ENCODE measurements at places on chromosomes 13 and 19.
A peak's percentile ranks its signal among the peaks of the same experiment; 100 is the strongest.

- no peak for DNase-seq
These were observed 3.9 kb downstream of the WIZ start for GRCh38 chr19:15445807-15446376.

DNA sequence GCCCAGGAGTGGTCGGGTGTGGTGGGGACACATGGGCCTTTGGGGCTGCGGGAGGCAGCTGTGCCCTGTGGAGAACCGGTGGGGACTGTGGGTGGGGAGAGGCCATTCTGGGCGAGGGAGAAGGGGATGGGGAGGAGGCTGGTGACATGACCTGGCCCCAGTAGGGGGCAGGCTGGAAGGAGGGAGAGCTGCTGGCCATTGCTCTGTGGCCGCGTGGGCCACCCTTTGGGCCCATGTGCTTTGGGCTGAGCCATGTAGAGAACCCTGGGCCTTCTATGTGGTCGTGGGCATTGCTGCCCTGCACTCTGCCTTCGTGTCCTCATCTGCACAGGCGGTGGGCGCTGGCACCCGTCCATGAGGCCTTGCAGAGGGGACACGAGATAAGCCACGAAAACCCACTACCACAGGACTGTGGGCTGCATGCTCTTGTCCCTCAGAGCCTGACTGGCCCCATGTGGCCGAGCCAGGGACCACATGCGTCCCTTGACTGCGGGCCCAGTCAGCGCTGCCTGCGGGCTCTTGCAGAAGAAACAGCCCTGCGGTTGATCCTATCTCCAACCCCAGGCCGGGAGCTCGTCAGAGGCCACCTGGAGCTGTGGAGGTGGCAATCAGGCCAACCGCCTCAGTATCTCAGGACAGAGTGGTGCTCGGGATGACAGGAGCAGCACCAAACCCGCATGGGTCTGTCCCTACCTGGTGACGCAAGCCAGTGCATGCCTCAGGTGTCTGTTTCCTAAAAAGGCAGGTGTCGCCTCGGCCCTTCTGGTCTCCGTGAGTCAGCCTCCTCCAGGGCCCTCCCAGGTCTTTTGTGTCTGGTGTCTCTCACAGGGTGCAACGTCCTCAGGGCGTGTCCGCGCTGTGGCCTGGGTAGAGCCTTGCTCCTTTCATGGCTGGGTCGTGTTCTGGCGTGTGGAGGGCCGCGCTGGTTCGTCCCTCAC is 14.3 kb downstream of the FZR1 start:
- no peak for DNase-seq

DNA sequence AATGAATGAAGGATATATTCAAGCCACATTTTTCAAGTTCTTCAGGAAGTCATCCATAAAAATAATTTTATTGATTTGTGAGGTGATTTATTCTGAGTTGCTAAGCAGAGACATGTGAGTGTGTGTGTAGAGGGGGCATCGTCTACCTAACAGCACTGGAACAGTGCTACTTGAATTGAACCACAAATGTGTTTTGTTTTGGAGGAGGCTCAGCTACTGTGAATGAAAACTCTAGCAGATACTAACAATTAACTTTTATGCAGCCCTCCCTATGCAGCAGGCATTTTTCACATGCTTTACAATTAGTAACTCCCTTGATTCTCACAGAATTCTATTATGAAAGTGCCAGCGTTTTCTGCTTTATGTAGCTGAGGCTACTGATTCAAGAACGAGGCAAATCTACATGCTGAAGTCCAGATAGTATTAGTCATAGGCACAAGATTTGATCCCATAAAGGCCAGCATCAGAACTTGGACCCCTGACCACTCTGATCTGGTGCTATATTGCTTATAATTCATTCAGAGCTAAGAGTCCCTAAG is 103.7 kb downstream of the MYO16 start:
- DNase-seq: no peak

DNA sequence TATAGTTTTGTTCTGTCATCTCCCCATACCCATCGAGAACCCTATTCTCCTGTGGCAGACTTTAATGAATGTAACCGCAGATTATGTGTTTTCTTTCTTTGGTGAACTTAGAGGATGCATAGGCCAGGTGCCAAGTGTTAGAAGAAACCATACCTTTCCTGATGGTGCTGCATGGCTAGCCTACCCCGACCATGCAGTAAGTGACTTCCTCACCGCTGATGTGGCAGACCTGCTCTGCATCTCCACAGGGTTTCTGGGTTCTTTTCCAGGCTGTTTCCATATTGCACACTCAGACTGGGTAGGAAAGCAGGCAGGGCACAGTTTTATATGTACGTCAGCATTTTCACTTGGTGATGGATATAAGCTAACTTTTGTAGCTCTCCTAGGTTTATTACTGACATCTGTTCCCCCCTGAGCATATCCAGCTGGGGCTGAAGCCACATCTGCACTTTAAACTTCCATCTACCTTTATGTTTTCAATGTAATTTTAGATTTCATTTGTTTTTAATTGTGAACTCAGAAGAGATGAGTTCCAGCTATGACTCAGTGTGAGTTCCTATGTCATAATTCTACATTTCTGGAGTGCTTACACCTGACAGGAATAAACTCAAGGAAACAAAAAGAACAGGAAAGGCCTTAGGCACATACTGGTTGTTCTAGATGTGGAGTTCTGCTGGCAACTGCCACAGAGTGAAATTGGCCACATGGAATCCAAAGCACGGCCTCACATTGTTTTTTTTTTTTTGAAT is 42.3 kb downstream of the LRCH1 start:
- DNase-seq: peak; percentile 79

DNA sequence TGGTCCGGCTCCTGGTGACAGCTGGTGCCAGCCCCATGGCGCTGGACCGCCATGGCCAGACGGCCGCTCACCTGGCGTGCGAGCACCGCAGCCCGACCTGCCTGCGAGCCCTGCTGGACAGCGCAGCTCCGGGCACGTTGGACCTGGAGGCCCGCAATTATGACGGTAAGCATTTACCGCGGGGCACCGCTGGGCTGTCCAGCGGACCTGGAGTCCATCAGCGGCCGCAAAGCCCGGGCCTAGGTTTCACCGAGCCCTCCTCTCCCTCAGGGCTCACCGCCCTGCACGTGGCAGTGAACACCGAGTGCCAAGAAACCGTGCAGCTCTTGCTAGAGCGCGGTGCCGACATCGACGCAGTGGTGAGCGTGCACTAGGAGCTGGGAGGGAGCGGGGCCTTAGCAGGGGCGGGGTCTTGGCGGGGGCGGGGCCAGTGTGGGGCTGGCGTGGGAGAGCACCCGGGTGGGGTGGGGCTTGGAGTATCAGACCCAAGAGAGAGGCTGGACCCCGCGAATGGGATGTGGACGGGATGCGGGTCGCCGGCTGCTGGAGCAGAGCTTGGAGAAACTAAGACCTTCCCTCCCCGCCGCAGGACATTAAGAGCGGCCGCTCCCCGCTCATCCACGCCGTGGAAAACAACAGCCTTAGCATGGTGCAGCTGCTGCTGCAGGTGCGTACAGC is 8.7 kb downstream of the BCL3 start:
- DNase-seq: peak; percentile 56

GRCh38 chr19:7869910-7870511 is 4.2 kb downstream of the PRR36 start:
- DNase-seq: peak; percentile 56

- DNase-seq: no peak
These were observed 35.2 kb upstream of the WDFY2 start for GRCh38 chr13:51549050-51549449.

DNA sequence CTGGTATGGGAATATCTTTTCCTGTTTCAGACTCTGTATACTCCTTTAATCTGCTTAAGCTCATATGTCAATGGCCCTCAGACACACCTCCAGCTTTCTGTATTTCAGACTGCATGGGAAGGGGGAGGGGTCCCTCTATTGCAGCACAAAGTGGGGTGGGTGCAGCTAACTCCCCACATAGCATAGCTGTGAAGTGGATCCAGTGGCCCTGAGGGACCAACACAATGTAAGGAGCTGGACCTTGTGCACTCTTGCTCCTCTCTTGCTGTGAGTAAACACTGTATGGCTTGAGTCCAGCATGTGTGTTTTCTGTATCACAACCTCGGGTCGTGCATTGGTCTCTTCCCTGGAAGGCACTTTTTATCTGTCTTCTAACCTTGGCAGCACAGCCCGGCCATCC is 669.9 kb downstream of the PCDH9 start:
- no peak for DNase-seq

DNA sequence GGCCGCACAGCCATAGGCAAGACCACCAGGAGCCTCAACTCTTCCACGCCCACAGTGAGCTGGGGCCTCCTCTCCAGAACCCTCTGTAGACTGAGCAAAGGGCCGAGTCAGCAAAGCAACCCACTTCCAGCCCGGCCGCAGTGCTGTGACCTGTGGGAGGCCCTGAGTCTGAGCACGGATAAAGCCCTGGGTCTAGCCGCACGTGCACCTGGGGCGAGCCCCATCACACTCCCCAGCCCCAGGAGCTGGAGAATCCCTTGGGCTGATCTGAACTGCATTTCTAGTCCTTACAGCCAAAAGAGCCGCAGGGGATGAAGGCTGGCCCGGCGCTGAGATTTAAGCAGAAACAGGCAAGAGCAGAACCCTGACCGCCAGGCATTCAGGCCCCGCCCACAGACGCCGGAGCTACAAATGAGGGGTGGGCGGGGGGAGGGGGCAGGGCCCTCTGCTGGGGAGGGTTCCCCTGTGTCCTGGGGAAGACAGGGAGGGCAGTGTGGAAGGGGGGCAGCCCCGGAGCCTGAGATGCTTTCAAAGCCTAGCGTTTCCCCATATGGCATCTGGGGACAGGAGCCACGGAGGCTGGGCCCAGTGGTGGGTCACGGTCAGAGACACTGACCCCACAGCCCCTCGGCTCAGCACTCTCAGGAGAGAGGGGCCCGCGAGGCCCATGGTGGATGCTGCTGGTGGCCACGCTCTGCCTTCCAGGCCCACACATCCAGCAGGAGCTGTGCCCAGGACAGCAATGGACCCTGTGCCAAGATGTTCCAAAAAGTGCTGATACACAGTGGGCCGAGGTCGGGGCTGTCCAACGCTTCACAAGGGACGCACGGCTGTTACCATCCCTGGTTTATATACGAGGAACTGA is 4.9 kb downstream of the TMEM259 start:
- no peak for DNase-seq

- DNase-seq: no peak
These were observed 78.6 kb downstream of the DCT start for GRCh38 chr13:94400874-94401273.

DNA sequence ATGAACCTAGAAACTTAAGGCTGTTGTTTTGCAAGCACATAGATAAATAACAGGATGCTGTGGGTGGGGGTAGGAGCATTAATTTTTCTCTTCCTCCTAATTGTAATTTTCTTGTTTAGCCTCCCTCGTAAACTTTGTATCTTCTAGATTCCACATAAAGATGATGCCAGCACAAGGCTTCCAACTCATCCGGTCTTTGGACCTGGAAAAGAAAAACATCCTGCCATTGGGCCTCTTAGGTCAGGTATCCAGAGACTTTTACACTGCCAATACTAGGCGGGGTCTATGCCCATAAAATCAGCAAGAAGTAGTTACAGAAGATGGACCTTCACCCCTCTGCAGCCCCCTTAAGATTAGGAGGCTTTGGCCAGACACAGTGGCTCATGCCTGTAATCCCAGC is 35.4 kb upstream of the KPNA3 start:
- DNase-seq: no peak

- DNase-seq: no peak
These were observed 1.5 kb downstream of the NEK5 start for GRCh38 chr13:52127378-52127777.

- peak; percentile 57 for DNase-seq
These were observed 1.0 kb downstream of the COL4A1 start for GRCh38 chr13:110305949-110306339.

- DNase-seq: peak; percentile 96
These were observed 15.3 kb downstream of the RAB3D start for GRCh38 chr19:11324079-11324661.

GRCh38 chr13:84487752-84488151 is 605.5 kb upstream of the SLITRK1 start:
- no peak for DNase-seq

DNA sequence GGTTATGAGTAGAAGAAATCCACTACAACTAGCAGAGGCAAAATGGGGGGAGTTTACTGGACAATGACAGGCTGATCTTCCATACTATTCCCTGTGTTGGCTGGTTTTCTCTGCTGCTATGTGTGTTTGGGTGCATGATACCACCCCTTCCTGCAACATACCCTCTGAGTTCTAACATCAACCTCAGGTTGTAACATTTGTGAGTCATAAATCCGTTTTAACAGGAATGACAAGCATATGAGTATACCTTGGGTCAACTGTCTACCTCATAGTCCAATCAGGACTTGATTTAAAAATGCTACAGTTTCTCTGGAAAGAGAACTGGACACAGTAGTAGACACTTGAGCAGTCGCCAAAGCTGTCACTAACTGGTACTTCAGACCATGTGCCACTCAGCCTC is 422.9 kb downstream of the KCTD12 start:
- DNase-seq: no peak

DNA sequence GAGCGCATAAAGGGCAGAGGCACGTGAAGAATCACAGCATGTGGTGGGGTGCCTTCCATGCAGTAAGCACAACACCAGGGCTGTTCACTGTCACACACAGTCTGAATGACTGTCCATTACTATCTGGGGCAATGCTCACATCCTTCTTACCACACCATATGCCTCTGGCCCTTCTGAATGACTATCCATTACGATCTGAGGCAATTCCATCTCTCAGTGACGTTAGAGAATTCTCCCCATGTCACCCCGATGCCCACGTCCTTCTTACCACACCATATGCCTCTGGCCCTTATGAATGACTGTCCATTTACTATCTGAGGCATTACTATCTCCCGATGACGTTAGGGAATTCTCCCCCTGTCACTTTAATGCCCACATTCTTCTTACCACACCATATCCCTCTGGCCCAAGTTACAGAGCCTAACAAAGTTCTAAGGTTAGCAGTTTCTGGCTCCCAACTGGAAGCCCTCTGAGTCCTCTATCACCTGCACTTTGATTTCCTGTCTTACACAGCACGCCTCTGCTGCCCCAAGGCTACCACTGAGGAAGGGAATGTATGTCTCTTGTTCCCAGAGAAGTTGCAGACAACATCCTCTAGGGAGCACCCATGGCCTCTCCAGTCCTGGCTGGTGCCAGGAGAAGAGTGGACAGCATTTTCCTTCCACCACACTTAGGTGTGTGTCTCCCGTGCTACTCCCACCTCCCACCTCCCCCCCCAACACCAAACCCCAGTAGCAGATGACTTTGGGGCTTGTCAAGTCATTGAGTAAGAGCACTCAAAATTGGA is 154.8 kb downstream of the COG6 start:
- DNase-seq: no peak

DNA sequence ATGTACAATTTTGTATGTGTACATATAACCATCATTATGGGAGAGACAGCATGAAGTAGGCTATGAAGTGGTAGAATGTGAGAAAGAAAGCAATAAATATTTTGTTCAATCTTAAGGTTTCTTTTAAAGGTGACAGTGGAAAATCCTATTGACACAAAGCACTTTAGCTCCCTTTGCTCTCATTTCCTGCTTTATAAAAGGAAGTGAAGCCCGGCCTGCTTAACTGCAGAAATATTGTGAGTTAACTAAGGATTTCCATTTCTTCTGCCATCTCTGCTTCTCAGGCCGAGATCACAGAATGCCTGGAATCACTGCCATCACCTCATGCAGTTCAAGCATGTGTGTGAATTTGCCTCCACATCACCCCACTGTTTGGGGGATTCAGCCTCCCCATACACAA is 83.5 kb downstream of the FRY start:
- no peak for DNase-seq

GRCh38 chr13:96279904-96280303 is 190.0 kb downstream of the HS6ST3 start:
- DNase-seq: no peak

- DNase-seq: no peak
These were observed 124.7 kb downstream of the GPC5 start for GRCh38 chr13:91523116-91523515.

GRCh38 chr13:41144576-41144975 is 12.0 kb upstream of the KBTBD6 start:
- no peak for DNase-seq

Measured in EH (cell line).